ENCODE measurements at places on chromosomes 4 and X.

- no peak for DNase-seq
Observed at GRCh38 chr4:113461281-113461680, 300.3 kb downstream of the CAMK2D start.

GRCh38 chr4:113849771-113850170 lies 88.2 kb upstream of the CAMK2D start:
- no peak for DNase-seq

GRCh38 chr4:134632056-134632455 lies 430.5 kb upstream of the PABPC4L start:
- DNase-seq = no peak

GRCh38 chr4:177131736-177132135 lies 177.9 kb upstream of the NEIL3 start:
- DNase-seq = no peak

- DNase-seq = no peak
Observed at GRCh38 chrX:37314531-37314930, 34.6 kb upstream of the PRRG1 start.

All from foreskin melanocyte (primary cell).